ENCODE measurements at places on chromosomes 16 and 17. TPM values are rescaled to one million over a fixed set of nuclear protein-coding genes. Genes with fewer than 3 reads are reported as not detected.

The RGS9 gene
- 1.7 TPM for total RNA-seq

The ASPHD1 gene
- 1.6 TPM for total RNA-seq

The ABCC11 gene
- total RNA-seq, result 0.41 TPM

The CDYL2 gene
- 2.4 TPM for total RNA-seq

The MLLT6 gene
- 42.2 TPM for total RNA-seq

The KRTAP4-8 gene
- not detected for total RNA-seq

The CD7 gene
- 0.72 TPM for total RNA-seq

The ITPRIPL2 gene
- total RNA-seq, result 41.9 TPM

The MIS12 gene
- 68.2 TPM for total RNA-seq

The CACNG5 gene
- not detected for total RNA-seq

GRCh38 chr17:2855063-2855600 lies 58.9 kb downstream of the RAP1GAP2 start:
- no peak for DNase-seq

- no peak for DNase-seq
These were observed 95.1 kb downstream of the ZFHX3 start for GRCh38 chr16:72952811-72953271.

DNA sequence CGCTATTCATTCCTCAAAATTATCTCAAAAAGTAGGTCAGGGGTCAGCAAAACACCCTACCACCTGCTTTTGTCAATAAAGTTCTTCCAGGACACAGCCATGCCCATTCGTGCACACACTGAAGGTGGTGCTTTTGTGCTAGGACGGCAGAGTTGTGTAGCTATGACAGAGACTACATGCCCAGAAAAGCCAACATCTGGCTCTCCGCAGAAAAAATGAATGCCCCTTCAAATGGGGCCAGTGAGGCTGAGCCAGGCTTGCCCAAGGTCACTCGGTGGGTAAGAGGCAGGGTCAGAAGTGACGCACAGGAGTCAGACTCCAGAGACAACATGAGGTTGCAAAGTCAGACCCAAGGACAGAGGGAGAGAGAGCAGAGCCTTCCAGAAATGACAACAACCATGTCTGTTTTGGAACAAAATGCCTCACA lies 200.1 kb downstream of the XYLT1 start:
- peak; percentile 65 for DNase-seq

DNA sequence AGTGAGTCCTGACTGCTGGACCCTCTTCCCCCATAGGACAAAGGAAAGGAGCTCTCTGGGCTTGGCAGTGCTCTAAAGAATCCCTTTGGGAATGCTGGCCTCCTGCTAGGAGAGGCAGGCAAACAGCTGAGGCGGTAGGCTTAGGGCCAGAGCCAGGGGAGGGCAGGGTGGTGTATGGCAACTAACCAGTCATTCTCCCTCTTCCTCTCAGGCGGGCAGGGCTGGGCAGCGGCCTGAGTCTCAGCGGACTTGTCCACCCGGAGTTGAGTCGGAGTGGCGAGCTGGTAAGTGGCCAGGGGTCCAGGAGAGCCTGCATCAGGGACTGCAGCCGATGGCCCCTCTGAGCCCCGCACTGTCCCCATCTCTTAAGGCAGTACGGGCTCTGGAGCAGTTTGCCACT lies 4.4 kb downstream of the ACADVL start:
- no peak for DNase-seq

GRCh38 chr16:29663807-29664090 lies 702 bp downstream of the SPN start:
- DNase-seq, result no peak

GRCh38 chr17:56074361-56074890 lies 78.8 kb upstream of the ANKFN1 start:
- peak; percentile 95 for DNase-seq

DNA sequence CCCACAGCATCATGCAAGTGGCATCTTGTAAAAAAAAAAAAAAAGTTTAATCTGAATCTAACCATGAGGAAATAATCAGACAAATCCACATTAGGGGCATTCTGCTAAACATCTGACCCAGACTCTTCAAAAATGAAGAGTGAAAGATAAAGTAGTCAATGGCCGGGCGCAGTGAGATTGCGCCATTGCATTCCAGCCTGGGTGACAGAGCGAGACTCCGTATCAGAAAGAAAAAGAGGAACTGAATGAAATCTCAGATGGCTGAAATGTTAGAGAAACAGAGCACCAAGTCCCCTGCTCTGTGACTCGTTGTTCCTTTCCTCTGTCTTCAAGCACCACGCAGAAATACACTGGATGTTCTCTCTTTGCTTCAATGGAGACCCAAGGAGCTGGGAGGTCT lies 12.7 kb upstream of the RNF135 start:
- no peak for DNase-seq

DNA sequence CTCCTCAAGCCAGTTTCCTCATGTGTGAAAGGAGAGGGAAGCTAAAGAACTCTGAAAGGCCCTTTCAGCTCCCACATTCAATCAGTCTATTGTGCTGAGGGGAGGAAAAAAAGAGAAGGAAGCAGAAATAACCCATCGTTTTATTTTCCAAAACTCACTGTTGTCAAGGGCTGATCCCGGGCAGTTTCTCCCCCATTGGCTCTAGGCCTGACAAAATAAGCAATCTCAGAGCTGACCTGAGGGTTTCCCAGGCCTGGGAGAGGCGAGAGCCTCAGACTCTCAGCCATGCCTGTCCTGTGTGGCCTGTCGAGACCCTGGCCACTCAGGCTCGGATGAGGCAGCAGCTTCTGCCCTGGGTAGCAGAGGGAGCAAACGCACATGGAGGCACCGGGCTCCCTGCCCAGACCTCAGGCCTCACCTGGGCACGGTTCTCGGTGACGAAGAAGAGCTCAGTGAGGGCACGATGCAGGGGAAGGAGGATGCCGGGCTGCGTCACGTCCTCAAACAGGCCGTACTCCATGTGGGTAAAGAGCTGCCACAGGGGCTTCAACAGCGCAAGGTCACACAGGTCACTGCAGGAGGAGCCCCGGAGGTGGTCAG lies 45.0 kb upstream of the ATP2A3 start:
- DNase-seq, result no peak

DNA sequence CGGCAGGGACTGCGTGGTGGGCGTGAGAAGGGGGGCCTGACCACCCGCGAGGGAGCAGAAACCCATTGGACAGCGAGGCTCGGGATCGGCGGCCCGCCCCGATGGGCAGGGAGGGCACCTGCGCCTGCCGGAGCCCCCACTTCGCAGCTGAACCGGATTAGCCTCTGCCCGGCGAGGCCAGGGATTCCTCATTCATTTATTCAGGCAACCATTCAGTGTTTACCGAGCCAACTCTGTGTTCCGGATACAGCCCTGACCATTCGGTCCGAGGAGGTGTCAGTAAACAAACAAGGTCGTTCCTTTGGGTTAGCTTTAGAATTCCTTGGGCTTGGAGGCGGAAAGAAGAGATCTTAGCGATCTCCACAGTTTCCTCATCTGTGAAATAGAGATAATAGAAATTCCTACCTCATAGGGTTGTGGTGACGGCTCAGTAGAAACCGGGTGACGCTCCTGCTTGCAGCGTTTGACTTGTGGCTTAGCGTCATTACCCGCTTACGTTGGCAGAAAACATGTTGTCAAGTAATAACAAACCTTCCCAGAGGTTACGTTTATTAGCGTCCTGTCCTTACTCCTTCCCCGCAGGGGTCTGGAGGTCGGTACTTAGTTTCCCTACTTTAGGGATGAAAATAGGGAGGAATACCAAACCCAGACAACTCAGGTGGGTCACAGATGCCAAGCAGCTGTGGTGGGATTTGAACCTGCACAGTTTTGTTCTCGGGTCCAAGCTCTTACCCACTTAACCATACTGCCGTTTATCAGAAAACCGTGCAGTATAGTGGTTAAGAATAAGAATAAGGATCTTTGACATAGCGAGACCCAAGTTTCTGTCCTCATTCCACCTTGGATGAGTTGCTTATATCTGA lies 893 bp downstream of the POLR3E start:
- DNase-seq, result peak; percentile 97

GRCh38 chr17:12982224-12982623 lies 35.6 kb downstream of the ELAC2 start:
- no peak for DNase-seq

DNA sequence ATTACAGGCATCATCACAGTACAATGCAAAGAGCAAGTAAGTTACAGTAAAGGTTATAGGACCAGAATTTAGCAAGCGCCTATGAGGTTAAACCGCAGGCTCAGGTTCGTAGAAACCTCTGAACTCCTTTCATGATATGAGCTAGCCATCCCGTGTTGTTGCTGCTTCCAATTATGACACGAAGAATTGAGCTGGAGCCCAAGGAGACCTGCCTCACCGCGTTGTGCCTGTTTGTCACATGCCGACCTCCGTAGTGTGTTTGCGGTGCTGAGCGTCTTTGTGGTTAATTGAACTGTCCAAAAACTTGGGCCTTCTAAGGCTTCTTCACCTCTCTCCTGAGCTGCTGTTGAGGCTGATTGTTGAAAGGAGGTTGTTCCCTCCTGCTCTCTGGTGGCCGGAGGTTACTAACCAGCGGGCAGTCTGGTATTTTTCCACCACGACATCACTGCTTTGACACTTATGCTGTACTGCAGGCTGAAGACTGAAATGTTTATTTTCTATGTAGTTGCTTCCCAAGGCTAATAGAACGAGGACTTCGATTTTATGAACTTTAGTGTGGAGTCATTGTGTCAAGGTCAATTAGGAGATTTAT lies 67.5 kb downstream of the SEC14L1 start:
- peak; percentile 47 for DNase-seq

DNA sequence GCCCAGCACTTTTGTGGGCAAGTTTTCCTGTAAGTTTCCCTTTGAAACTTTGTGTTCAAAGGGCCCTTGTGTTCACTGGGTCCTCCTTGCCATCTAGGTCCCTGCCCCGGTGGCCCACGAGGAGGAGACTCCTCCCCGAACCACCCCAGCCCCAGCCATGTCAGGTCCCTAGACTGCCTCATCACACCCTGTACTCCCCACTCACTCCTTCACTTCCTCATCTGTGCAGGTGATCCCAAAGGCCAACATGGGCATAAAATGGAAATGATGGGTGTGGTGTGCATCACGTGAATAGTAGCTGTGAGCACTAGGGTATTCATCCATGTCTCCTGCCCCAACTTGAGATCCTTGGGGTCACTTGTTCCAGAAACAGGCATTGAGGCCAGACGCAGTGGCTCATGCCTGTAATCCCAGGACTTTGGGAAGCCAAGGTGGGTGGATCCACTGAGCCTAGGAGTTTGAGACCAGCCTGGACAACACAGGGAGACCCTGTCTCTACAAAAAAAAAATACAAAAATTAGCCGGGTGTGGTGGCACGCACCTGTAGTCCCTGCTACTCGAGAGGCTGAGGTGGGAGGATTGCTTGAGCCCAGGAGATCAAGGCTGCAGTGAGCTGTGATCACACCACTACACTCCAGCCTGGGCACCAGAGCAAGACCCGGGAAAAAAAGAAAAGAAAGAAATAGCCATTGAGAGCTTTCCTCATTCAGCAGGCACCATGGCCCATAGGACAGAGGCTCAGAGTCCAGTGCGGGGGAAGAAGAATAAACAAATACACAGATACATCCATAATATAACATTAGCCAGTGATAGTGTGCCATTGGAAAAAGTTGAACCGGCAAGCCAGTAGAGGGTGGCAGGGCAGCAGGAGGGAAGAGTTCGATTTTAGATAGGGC lies 74.5 kb downstream of the KATNIP start:
- no peak for DNase-seq

GRCh38 chr16:27599606-27600005 lies 49.7 kb downstream of the KATNIP start:
- no peak for DNase-seq

GRCh38 chr16:24520983-24521382 lies 18.4 kb upstream of the RBBP6 start:
- no peak for DNase-seq

- peak; percentile 91 for DNase-seq
These were observed 137.2 kb downstream of the C16orf78 start for GRCh38 chr16:49510654-49511305.

GRCh38 chr17:46978489-46979146 lies 435 bp downstream of the RPRML start:
- no peak for DNase-seq

GRCh38 chr16:80994451-80994850 lies 12.2 kb downstream of the CMC2 start:
- DNase-seq, result no peak

- no peak for DNase-seq
These were observed 166.4 kb downstream of the CEP112 start for GRCh38 chr17:66025551-66025950.

- no peak for DNase-seq
These were observed 49.3 kb downstream of the TTC19 start for GRCh38 chr17:16048811-16049449.

- peak; percentile 81 for DNase-seq
These were observed 11.1 kb downstream of the LPO start for GRCh38 chr17:58249270-58250133.

DNA sequence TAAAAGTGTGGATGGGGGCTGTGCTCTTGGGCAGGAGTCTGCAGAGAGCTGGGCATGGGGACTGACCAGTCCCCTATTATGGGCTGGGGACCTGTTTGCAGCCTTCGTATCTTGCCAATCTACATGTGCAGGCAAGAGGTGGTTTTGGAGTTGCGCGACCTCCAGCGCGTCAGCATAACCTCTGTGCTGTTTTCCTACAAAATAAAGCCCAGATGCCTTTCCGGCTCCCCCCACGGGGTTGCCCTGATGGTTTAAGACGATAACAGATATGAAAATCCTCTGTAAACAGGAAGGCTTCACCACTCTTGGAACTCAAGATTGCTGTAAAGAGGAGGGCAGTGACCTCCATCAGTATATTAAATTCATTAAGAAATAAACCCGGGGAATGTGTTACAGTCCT lies 16.5 kb upstream of the SPPL2C start:
- no peak for DNase-seq

DNA sequence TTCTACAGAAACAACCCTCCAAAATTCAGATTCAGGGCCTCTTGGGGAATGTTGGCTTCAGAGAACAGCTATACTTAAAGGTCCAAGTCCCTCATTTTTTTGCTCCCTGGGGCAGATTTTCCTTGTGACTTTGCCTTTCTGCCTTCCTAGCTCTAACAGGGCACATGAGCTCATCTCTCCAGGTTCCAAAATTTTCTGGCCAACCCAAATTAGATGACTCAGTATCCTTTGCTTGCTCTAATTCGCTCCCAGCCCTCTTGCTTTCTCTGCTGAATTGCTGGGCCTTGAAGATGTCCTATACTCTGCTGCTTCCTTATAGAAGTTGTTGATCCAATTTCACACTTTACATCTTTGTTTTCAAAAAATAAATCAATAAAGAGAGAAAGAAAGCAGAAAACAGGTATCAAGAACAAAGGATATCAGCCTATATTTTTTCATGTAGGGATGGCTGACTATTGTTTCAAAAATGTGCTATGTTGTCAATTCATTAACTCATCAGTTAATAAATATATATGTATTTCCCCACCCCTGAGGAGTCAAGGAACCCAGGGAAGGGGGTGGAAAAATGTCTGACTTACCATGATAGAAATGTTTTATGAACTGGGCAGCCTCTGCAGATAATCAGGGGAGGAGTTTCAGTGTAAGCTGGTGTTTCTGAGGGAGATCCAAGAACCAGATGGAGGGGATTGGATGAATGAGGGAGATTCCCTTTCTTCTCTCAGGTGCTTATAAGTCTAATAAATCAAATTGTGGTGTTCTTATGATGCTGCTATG lies 1.0 kb upstream of the KRTAP4-2 start:
- no peak for DNase-seq

DNA sequence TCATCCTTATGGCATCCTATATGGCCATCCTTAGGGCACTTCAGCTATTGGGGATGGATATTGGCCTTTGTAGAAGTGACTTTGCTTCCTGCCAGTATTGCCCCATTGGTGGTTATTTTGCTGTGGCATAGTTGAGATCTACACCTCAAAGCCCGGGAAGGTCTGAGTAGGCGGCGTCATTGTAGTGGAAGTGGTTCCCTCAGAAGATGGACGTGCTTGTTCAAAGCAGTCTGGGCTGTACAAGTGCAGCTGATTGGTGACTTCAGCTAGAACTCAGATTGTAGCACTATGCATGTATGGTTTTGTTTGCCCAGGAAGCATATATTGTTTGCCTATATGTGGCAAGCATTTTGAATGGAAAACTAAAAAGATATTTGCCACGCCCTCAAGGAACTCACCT lies 83.2 kb downstream of the TMC6 start:
- no peak for DNase-seq
